Pons (tissue), 1 donor: ENCODE measurements at places on chromosomes 7 and 10.

DNA sequence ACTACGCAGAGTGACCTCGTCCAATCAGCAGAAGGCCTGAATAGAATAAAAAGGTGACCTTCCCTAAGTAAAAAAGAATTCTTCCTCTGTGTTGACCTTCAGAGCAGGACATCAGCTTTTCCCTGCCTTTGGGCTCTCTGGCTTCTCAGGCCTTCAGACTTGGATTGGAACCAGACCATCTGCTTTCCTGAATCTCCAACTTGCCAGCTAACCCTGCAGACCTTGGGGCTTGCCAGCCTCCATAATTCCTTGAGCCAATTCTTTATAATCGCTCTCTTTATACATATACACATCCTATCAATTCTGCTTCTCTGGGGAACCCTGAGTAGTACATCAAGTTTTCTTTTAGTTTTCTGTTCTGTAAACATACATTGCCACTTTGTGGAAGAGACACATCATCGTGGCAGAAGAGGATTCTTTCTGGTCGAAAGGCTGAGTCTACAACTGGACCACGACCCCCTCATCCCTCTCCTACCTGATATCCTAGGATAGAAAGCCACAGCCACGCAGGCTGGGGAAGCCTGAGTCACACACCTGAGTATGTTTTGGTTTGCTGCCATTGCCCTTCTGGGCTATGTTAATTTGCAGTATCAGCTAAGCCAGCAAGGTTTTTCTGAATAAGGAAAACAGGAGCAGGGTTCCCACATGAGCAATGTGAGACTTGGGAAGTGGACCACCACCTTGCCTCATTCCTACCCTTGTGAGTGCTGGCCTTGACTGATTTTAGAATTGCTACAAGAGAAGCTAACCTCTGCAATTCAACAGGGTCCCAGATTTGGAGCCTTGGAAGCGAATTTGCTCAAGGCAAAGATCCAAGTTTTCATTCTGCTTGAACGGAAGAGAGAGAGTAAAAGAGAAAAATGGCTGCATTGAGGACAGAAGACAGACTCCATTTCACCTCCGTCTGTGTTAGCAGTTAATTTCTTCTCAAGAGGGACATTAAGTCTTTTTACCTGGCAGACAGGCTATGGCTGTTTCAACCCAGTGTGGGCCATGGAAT lies 445.2 kb upstream of the FZD8 start:
- no peak for DNase-seq

DNA sequence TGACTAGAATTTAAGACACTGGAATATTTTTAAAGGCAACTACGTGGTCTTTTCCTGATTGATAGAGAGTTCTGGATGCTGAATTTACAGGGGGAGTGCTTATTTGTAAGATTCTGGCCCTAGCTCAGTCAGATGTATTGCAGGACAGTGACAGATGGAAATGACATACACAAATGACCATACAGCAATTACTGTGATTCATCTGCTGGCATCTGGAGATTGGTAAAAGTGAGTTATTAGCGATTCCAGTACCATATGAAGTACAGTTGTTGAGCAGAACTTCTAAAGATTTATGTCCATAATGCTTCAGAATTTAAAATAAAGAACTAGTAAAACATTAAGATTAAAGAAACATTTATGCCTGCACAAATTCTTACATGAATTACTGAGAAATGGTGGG lies 243.2 kb downstream of the CRPPA start:
- no peak for DNase-seq

DNA sequence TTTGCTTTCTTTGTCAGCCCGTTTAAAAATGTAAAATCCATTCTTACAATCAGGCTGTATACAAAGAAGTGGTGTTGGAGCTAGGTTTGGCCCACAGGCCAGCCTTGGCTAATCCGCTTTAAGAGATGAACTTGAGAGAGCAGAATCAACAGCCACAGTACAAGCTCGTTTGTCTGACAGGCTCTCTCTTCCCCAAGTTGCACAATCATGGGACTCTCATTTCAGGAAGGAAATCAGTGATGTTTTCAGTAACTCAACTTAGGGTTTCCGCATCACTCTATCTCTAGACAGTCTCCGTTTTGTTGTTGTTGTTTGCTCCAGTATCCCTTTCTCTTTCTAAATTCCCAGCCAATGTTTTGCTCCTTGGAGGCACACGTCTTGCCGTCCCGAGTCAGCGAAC lies 582.0 kb upstream of the MKI67 start:
- no peak for DNase-seq

GRCh38 chr7:36005876-36006275 lies 147.2 kb upstream of the EEPD1 start:
- DNase-seq, result no peak

DNA sequence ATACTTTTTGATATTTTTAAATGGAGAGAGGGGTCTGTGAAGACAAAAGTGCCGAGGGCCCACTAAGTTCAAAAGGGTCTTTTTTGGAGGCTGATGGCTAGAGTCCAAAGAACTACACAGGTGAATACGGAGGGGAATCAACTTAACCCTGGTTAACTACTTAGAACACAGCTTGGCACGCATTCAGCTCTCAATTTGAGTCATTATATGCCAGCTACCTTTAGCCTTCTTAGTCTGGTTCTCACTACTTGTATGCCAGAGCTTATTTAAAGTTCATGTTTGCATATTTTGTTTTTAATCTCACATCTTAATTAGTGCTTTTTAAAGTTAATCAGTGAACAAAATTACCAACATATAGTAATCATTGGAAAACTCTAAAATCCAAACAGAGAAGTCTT lies 80.8 kb downstream of the VWDE start:
- DNase-seq, result no peak

- no peak for DNase-seq
Observed at GRCh38 chr10:48442090-48442808, 135.8 kb downstream of the MAPK8 start.

- peak; percentile 36 for DNase-seq
Observed at GRCh38 chr10:93357680-93358079, 124.5 kb downstream of the MYOF start.

- no peak for DNase-seq
Observed at GRCh38 chr10:68235581-68235980, 3.7 kb upstream of the ATOH7 start.

DNA sequence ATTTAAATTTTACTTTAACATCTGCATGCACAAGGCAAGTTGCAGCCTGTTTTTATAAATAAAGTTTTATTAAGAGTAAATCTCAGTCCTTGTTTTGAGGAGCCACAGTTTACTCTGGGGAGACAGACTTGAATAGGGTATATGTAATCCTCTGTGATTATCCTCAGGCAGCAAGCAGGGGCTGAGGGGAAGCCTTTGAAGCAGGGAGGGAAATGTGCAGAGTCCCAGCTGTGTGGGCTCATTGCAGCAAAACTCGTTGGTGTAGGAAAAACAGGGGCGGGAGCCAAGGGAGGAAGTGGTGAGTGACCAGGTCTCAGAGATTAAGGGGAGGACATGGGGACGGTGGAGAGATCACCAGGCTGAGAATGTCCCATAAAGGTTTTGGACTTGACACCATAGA lies 34.3 kb upstream of the SMC3 start:
- DNase-seq, result no peak

DNA sequence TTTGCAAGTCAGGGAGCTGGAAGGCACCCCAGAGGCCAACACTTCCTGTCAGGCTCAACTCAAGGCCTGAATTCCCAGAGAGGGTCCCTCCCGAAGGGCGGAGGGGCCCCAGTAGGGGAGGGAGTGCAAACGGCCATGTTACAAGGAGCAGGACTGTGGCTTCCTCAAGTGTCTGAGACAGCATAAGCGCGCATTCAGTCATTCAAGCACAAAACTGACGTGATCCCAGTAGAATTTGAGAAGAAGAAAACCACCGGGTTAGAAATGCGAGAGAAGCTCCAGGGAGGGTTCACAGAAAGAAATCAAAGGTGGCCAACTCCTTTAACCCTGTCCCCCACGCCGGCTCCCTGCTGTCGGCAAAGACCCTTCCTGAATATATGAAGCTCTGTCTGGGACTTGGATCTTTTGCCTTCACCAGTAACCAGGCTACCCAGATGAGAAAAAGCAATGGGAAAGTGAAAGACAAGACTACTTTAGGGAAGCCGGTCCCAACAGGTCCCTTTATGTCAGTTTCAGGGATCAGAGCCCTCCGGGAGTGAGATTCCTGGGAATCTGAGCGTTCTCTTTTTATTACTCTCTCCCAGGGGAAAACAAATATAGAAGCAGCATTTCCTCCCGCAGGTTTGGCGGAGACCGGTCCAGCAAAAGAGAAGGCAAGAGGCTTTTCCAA lies 1.3 kb downstream of the AFAP1L2 start:
- no peak for DNase-seq

DNA sequence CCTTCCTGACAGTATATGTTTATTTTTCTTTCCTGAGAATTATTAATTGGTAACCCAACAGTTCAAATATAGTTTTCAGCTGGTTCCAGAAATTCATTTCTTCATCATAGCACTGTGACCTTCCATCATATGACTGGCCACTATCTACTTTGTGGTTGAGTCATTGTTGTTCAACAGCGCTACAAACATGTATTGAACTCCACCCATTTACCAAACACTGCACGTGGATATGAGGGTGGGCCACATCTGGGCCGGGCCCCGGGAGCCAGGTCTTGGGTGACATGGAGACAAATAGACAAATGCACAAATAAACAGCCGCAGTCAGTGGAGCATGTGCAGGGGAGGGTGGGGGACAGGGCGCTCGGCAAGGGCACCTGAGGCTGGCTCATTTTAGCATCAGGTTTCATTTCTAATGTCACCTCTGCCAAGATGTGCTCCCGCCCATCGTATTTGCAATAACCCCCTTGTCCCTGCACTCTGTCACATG lies 24.0 kb upstream of the EEPD1 start:
- DNase-seq, result no peak

DNA sequence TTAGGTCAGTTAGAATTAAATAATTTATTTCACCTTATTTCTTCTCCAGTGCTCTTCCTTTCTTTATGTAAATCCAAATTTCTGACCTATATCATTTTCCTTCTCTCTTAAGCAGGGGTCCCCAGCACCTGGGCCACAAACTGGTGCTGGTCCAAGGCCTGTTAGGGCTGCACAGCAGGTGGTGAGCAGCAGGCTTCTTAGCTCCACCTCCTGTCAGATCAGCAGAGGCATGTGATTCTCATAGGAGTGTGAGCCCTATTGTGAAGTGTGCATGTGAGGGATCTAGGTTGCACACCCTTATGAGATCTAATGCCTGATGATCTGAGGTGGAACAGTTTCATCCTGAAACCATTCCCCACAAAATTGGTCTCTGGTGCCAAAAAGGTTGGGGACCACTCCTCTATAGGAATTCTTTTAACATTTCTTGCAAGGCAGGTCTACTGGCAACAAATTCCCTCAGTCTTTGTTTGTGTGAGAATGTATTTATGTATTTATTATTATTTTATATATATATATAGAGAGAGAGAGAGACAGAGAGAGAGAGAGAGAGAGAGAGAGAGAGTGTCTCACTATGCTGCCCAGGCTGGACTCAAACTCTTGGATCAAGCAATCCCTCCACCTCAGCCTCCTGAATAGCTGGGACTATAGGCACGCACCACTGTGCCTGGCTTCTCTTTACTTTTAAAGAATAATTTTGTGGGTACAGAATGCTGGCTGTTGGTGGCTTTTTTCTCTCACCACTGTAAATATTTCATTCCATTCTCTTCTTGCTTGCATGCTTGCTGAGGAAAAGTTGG lies 4.3 kb upstream of the ABCC2 start:
- no peak for DNase-seq

GRCh38 chr7:130432886-130433285 lies 7.9 kb downstream of the CEP41 start:
- DNase-seq, result no peak

GRCh38 chr10:114854906-114855305 lies 33.3 kb downstream of the FHIP2A start:
- DNase-seq, result no peak

DNA sequence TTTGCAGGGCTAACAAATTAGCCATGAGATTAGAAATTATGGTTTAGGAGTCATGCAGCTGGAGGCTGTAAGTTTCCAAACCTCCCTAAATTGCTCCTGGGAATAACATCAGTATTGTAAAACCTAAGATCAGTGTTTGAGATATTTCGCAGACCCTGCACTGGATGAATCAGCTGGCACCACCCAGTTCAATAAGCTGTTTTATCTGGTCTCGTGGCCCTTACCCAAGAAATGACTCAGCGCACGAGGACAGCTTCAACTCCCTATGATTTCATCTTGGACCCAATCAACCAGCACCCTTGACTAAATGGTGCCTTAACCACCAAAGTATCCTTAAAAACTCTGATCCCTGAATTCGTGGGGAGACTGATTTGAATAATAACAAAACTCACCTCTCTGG lies 482.0 kb upstream of the PCDH15 start:
- DNase-seq, result no peak
